ENCODE measurements at places on chromosomes 3 and 15. TPM values are rescaled to one million over a fixed set of nuclear protein-coding genes. Genes with fewer than 3 reads are reported as not detected.

Gene ROPN1
- not detected for total RNA-seq

- H3K36me3 ChIP-seq, result peaks cover 85% of the 10 kb centered on the region
- no peaks in the 10 kb centered on the region for H3K27me3 ChIP-seq
- no peak overlapping the region for H3K27ac ChIP-seq
- H3K4me3 ChIP-seq, result no peak overlapping the region
Observed at GRCh38 chr3:52353291-52353855, 37.3 kb downstream of the DNAH1 start.

Gene ANKRD34C
- not detected for total RNA-seq

DNA sequence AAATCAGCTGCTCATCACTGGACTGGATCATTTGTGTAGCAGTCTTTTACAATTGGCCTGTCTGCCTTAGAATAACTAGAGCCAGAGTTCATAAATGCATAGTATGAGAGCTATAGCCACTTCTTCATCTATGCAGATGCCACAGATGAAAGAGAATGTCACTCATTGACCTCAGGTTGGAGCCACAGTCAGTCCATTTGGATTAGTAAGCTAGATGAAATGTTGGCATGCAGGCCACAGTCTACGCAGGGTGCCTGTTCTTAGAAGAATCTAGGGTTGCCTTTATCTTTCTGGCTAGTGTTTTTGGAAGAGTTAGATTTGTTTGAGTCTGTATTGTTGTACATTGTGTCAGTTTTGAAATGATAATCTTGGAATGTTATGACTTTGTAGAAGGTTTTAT is 25.4 kb upstream of the EDEM1 start:
- no peaks in the 10 kb centered on the region for H3K27me3 ChIP-seq
- H3K4me1 ChIP-seq, result peaks cover 7% of the 10 kb centered on the region
- no peak for DNase-seq
- no peak overlapping the region for H3K27ac ChIP-seq

Gene RBP2
- total RNA-seq, result not detected

- H3K4me1 ChIP-seq, result no peaks in the 10 kb centered on the region
- H3K4me3 ChIP-seq, result no peak overlapping the region
- no peaks in the 10 kb centered on the region for H3K27me3 ChIP-seq
- no peak for DNase-seq
Observed at GRCh38 chr15:34185666-34186065, 24.2 kb downstream of the KATNBL1 start.

- no peaks in the 10 kb centered on the region for H3K36me3 ChIP-seq
- H3K27ac ChIP-seq, result no peak overlapping the region
- no peaks in the 10 kb centered on the region for H3K4me1 ChIP-seq
- H3K4me3 ChIP-seq, result no peak overlapping the region
- no peak for DNase-seq
- H3K27me3 ChIP-seq, result no peaks in the 10 kb centered on the region
Observed at GRCh38 chr3:69276884-69277283, 109.0 kb downstream of the FRMD4B start.

- no peaks in the 10 kb centered on the region for H3K27me3 ChIP-seq
- peaks cover 6% of the 10 kb centered on the region for H3K36me3 ChIP-seq
- no peak for DNase-seq
- H3K27ac ChIP-seq, result no peak overlapping the region
- H3K4me3 ChIP-seq, result no peak overlapping the region
Observed at GRCh38 chr3:14938954-14939353, 8.4 kb upstream of the NR2C2 start.

Gene ECT2
- 3.1 TPM for total RNA-seq

GRCh38 chr15:32738666-32739065 is 20.9 kb downstream of the GREM1 start:
- H3K4me1 ChIP-seq, result no peaks in the 10 kb centered on the region
- no peak overlapping the region for H3K27ac ChIP-seq
- H3K4me3 ChIP-seq, result no peak overlapping the region
- H3K27me3 ChIP-seq, result no peaks in the 10 kb centered on the region
- DNase-seq, result no peak
- no peaks in the 10 kb centered on the region for H3K36me3 ChIP-seq

GRCh38 chr15:50881121-50882048 is 27.1 kb upstream of the AP4E1 start:
- H3K4me1 ChIP-seq, result no peaks in the 10 kb centered on the region
- DNase-seq, result no peak
- H3K4me3 ChIP-seq, result no peak overlapping the region
- H3K27me3 ChIP-seq, result no peaks in the 10 kb centered on the region

- H3K36me3 ChIP-seq, result no peaks in the 10 kb centered on the region
- no peaks in the 10 kb centered on the region for H3K4me1 ChIP-seq
- H3K27me3 ChIP-seq, result no peaks in the 10 kb centered on the region
- no peak for DNase-seq
Observed at GRCh38 chr3:61381745-61382392, 130.6 kb upstream of the FHIT start.

DNA sequence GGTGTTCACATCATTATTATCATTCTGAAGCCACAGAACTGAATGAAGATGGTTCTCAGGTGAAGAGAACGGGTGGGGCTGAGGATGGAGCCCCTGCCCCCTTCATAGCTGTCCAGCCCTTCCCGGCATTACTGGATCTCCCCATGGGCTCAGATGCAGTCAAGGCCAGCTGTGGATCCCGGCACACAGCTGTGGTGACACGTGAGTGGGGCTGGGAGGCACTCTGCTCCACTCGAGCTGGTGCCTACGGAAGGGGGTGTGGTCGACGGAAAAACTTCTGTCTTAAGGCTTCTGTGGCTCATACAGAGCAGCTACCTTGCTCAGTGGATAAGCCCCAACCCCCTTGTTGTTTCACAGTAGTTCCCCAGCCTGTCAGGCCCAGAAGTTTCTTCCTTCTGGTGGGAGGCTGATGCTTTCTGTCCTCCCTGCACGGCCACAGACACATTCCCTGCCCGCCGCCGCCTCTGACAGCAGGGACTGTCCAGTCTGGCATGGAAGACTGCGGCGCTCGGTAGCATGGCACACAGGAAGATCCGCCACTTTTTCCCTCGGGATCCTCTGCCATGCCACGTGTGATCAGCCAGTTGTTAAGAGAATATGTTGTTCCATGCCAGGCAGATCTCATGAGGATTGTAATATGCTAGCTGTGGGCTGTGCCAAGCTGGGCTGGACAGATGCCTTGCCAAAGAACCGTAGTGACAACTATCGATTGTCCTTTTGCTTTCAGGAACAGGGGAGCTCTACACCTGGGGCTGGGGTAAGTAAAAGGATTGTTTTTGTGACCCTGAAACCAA is 5.8 kb downstream of the RCCD1 start:
- DNase-seq, result no peak
- H3K36me3 ChIP-seq, result peaks cover 2% of the 10 kb centered on the region
- H3K27ac ChIP-seq, result no peak overlapping the region
- peaks cover 15% of the 10 kb centered on the region for H3K4me1 ChIP-seq

DNA sequence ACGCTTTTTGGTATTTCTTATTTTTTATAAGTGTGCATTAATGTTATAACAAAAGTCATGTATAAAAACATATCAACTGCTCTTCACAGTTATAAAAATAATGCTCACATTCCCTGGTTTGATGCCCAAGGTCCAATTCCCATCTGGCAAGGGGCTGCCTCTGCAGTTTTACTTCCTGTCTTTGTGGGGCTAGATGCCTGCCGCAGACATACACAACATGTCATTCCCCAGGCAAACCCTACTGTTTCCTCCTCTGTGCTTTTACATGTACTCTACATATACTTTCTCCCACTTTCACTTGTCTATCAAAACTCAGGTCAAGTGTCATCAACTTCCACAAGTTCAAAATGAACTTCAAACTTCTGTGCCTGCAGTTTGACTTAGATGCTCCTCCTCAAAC is 60.5 kb upstream of the ETV5 start:
- H3K4me1 ChIP-seq, result no peaks in the 10 kb centered on the region
- H3K27ac ChIP-seq, result no peak overlapping the region
- H3K27me3 ChIP-seq, result peaks cover 6% of the 10 kb centered on the region
- no peak overlapping the region for H3K4me3 ChIP-seq
- no peaks in the 10 kb centered on the region for H3K36me3 ChIP-seq
- no peak for DNase-seq

DNA sequence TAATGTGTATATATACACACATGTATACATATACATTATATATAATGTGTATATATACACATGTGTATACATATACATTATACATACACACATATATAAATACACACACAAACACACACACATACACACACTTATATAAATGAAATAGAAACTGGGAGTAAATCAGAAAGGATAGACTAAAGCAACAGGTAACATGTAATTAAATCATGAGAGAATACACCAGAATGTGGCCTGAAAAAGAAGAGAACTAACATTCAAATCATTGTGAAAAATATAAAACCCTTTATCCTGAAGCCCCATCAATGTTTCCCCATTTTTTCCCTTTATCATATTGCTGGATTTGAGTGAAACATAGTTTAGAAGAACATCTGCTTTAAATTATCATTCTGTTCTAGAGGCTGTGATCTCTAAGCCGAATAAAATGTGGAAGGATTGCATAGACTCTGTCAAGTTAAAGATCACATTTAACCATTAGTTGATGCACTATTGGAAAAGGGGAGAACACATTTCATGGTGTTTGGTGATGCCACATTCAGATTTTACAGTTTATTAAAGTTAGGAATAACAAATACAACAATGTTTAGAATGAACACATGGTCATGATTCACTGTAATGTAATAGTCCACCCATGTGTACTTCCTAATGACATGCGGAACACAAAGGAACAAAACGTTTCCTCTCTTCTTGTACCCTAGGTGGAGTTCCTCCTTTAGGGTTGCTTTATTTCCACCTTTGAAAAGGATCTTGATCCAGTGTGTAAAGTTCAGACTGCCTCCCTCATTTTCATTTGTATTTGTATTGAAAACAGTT is 12.5 kb upstream of the THRB start:
- H3K36me3 ChIP-seq, result no peaks in the 10 kb centered on the region
- H3K4me1 ChIP-seq, result no peaks in the 10 kb centered on the region
- no peak overlapping the region for H3K27ac ChIP-seq
- H3K27me3 ChIP-seq, result no peaks in the 10 kb centered on the region

Gene COL7A1
- 0.33 TPM for total RNA-seq

DNA sequence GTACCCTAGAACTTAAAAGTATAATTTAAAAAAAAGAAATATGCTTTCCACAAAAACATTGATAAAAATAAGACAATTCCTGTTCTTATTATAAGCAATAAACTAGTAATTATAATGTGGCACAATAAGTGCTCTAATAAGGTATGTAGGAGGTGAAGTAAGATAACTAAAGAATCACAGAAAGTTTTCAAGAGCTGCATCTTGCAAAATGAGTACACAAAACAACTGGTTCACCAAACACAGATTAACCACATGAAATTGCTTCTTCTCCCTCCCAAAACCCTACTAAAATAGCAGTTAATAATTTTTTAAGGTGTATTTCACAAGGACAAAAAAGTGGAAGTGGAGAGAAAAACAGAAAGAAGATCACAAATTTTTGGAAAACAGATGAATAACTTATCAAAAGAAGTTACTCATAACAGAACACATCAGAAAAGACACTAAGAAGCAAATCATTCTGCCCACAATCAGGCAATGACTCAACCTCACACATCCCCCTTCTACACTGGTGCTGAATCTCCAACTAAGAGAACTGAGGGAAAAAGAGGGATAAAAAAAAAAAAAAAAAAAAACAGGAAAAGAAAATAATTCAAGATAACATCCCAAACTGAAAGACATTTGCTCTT is 64.2 kb downstream of the TBC1D5 start:
- H3K4me3 ChIP-seq, result no peak overlapping the region
- H3K36me3 ChIP-seq, result no peaks in the 10 kb centered on the region
- no peaks in the 10 kb centered on the region for H3K27me3 ChIP-seq
- DNase-seq, result no peak
- no peaks in the 10 kb centered on the region for H3K4me1 ChIP-seq

GRCh38 chr3:158672215-158673176 is at the start of gene LXN:
TSS of gene LXN (minus strand) at chr3:158672648. CDS start at chr3:158672478, 170 bp downstream.
- H3K4me1 ChIP-seq, result peaks cover 12% of the 10 kb centered on the region
- H3K36me3 ChIP-seq, result no peaks in the 10 kb centered on the region
- H3K27me3 ChIP-seq, result no peaks in the 10 kb centered on the region
- H3K4me3 ChIP-seq, result peak within 1 kb of the TSS; percentile 87

DNA sequence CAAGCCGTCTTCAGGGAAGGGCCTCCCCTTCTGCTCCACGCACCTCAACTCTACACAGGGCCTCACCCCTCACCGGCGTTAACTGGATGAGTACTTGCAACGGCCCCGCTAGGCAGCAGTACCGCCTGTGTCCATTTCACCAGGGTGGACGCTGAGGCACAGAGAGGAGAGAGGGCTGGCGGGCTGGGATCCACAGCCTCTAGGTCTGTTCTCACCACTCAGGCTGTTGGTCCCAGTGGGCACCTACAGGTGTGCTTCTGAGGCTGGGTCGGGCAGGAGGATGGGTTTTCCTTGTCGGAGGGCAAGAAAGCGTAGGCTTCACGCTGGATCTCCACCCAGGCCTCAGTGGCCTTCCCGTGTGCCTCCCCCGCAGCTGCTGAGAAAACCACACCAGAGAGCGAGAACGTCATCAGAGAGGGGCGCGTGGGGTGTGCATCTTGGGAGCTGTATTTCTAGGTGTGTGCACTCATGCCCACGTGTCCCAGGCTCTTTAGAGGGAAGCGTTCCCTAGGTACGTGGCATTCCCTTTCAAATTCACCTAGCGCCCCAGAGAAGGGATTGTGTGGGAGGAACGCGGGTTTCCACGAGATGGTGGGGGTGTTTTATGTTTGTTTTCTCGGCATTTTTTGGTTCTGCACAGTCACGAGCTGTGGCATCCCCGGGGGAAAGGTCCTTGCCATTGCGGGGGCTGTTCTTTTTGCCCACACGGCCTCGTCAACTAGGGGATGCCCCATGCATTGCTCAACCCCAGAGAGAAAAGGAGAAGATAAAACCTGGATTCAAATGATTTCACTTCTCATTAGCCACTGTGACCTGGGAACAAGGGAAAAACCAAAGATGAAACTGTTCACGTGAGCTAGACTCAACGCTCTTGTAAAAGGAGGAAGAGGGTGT is 67.7 kb downstream of the MGLL start:
- H3K27ac ChIP-seq, result no peak overlapping the region
- no peaks in the 10 kb centered on the region for H3K36me3 ChIP-seq
- H3K4me1 ChIP-seq, result peaks cover 7% of the 10 kb centered on the region
- no peak for DNase-seq
- no peak overlapping the region for H3K4me3 ChIP-seq

DNA sequence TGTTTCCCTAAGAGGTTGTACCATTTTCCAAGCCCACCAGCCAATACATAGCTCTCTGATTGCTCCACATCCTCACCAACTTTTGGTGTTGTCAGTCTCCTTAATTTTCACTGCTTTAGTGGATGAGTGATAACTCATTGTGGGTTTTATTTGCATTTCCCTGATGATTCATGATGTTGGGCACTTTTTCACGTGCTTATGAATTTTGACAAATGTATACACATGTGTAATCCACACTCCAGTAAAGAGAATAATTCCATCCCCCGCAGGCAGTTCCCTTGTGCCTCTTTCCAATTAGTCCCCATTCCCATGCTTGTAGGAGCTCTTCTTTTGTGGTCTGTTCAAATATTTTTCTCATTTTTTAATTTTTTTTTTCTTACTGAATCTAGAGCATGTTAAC is 52.4 kb downstream of the ANP32A start:
- no peaks in the 10 kb centered on the region for H3K4me1 ChIP-seq
- no peak overlapping the region for H3K4me3 ChIP-seq
- DNase-seq, result no peak
- no peak overlapping the region for H3K27ac ChIP-seq
- no peaks in the 10 kb centered on the region for H3K36me3 ChIP-seq

Measured in T-cell (primary cell).